Activated naive CD4-positive, alpha-beta T cell treated with anti-CD3 and anti-CD28 coated beads, Interleukin-2, amount 50 U/mL, for 72 hours (primary cell): ENCODE measurements at places on chromosomes 3 and 15.

GRCh38 chr15:24878153-24878552, 76.6 kb upstream of the SNRPN start:
- no peak for DNase-seq

DNA sequence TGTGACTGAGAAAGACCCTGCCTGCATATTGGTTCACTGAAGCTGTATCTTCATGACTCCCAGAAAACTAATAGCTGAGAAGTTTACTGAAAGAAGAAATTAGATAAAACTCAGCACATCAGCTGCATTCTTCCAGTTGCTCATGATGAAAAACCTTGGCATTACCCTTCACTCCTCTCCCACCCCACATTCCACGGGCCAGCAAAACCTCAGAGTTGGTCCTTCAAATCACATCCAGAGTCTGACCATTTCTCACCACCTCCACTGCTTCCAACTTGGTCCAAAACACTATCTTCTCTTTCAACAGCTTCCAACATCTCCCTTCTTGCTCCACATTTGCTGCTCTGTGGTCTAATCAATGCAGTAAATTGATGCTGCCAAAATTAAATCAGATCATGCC, 97.1 kb downstream of the CD47 start:
- no peak for DNase-seq

DNA sequence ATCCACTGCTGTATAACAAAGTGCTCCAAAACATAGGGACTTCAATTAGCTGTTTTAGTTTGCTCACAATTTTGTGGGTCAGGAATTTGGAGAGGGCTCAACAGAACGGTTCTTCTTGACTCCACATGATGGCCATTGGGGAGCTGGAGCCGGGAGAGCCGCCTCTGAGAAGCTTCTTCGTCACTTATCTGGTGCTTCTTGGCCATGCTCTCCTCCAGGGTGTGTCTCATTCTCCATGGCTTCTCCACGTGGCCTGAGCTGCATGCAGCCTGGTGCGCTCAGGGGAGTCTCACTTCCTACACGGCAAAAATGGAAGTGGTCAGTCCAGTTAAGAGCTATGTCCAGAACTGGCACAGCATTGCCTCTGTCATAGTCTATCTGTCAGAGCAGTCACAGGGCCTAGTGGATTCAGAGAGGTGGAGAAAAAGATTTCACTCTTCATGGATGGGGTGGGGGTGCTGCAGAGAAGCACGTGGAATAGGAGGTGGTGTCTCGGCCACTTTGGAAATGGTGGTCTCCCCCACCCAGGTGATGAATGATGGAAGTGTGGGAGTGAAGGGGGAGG, 26.3 kb upstream of the PRR23E start:
- no peak for DNase-seq

- no peak for DNase-seq
Observed at GRCh38 chr3:55607175-55607574, 120.1 kb upstream of the WNT5A start.

DNA sequence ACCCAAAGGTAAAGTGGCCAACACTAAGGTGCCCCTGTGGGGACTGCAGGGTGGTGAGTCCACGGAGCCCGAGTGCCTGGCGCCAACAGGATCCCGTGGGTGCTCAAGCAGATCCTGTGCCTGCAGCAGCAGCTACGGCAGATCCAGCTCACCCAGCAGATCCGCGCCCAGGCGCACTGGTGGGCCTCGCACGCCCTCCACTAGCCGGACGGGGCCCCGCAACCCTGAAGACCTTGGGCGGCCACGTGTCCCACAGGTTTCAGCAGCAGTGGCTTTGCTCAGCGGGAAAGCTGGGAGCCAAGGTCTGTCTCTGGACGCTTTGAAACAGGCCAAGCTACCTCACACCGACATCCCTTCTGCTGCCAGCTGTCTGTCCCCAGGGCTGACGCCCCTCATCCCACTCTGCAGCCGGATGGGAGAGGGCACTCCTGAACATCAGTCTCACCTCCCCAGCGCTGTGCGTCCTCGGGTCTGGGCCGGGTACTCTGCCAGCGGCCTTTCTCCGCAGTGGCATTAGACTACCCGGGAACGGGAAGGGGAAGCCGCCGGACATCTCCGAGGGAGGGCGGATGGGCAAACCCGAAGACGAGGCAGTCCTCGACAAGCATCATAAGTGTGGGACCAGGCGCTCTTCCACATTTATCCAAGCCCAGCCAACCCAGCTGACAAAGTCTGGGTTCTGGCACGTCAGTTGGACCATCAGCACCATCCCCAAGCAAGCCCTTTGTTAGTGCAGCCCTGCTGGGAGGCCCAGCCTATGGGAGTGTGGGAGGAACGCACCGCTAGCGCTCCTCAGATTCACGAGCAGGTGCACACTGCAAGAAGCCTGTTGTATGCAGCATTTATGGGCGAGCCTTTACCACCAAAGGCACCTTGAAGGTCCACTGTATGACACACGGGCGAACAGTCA, 212.6 kb upstream of the UBE2E2 start:
- no peak for DNase-seq

- DNase-seq = no peak
Observed at GRCh38 chr15:79952329-79952728, 18.7 kb downstream of the BCL2A1 start.

DNA sequence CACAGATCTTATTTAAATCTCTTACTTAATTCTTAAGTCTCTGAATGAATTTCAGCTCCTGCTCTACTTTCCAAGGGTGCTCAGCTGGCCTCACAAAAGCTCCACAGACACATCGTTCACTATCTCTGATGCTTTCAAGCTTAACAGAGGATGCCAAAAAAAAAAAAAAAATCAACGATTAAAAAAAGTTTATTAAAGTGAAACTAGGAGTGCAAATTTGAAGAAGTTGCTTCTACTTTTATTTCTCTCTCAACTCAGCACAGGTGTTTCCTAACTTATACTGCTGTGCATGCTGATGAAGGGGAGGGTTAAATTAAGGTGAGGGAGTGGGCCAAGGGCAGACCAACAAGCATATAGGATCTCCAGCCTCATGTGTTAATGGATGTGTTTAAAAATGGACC, 157.2 kb downstream of the TIGIT start:
- no peak for DNase-seq

GRCh38 chr3:24195504-24196230, 250.6 kb downstream of the NR1D2 start:
- DNase-seq = no peak

DNA sequence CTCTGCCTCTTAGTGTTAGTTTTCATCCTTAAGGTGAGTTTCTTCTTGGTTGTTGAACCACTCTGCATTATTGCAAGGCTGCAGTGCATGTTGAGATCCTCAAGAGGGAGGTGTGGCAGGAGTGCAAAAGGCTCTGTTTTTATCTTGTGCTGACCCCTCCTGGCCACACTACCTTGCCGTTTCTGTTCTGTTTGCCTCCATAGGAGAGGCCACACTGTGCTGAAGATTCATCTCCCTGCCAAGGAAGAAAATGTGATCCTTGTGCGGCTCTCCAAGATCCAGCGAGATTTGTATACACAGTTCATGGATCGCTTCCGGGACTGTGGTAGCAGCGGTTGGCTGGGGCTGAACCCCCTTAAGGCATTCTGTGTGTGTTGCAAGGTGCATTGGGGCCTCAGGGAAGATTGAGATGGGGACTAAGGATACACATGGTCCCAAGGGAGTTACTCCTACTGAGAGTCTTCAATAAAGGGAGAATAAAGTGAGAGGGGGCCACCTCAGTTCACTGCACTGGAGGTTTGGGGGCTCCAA, 33.0 kb upstream of the TEX264 start:
- DNase-seq = no peak
